ENCODE measurements at places on chromosomes 12 and 14.

GRCh38 chr14:73887694-73888459, 1.2 kb downstream of the ZNF410 start:
- no peak for DNase-seq

GRCh38 chr12:23049180-23049579, 424.2 kb downstream of the ETNK1 start:
- DNase-seq: no peak

GRCh38 chr14:54781961-54782750, 120.5 kb downstream of the GCH1 start:
- no peak for DNase-seq

- no peak for DNase-seq
These were observed 158.2 kb downstream of the CAND1 start for GRCh38 chr12:67427336-67427735.

DNA sequence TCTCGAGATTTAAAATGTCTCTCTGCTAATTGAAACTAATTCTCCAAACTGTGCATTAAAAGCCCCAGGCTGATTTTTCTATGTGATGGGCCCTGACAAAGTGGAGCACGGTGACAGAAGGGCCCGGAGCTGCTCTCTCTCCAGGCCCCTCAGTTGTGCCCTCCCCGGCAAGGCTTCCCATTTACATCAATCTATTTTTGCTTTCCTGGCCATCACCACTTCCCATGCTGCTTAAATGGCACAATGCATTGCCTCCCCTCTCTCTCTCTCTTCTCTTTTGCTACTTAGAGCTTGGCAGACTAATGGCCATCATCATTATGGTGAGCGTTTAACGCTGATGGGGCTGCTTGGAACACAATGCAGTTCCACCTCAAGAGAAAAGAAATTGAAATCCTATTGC, 270.7 kb upstream of the DIO3 start:
- no peak for DNase-seq

GRCh38 chr12:100170313-100170858, 27.7 kb upstream of the BLTP3B start:
- DNase-seq: no peak

- DNase-seq: no peak
These were observed 209.4 kb upstream of the PRICKLE1 start for GRCh38 chr12:42798811-42799438.

- no peak for DNase-seq
These were observed 385.3 kb downstream of the PDZRN4 start for GRCh38 chr12:41573445-41573844.

DNA sequence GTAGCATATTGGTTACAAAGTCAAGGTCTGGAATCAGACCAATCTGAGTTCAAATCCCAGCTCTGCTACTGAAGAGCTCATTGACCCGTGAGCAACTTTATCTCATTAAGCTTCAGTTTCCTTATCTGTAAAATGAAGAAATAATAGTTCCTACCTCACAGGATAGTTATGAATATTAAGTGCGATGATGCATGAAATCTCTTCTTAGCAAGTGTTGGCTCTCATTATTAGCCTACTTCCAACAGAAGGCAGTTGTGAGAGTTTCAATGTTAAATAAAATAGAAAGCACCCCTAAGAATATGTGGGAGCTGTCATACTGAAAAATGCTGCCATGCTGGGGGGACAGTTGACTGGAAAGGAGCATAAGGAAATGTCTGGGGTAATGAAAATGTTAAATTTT, 39.0 kb upstream of the ITPR2 start:
- no peak for DNase-seq

DNA sequence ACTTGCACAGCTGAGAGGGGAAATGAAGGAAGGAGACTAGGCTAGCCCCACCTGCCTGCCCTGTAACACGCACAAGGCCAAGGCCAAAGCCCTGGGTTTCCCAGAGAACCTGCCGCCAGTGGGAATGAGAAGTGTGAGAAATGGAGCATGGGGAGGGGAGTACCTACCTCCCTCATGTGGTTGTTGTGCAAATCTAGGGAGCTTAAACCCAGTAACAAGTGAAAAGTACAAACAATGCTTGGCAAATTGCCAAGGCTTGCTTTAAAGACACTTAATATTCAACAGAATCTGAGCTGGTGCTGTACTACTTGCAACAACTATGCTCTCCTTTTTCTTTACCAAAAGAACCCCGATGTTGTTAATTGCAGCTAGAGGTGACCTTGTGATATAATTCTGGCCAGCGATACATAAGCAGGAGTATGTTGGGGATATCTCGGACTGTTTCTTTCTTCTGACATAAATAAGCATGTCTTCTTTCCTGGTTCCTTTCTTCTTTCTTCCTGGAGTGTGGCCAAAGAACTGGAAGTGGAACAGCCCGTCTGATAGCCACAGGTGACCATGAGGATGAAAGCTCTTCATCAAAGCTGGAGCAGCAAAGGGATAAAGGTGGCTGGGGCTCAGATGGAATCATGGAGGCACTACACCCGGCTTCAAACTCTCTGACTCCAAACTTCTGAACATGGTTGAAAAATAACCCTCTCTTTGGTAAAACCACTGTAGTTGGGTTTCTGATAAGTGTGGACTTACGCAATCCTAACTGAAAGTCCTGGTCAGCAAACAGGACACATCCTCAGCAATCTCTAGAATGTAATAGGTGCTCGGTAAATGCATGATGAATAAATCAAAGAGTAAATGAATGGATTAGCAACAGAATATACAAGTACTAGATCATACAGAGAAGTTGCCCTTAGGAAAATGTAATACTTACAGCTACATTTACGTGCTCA, 207.9 kb downstream of the NUAK1 start:
- DNase-seq: no peak

DNA sequence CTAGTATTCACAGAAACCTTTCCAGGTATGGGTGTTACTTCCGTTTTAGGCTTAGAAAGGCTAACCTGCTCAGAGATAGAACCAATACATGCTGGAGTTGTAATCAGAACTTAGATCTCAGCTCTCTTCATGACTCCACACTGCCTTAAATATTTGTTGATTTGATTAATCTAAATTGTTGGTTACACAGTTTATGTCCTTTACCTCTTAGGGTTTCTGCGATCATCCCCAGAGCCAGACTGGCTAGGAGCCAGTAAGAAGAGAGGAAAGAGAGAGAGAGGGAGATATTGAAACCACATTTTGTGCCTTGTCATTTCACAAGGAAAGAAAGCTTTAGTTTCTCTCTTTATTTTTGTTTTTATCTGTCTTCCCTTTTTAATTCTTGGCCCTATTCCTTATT, 16.8 kb upstream of the MGP start:
- DNase-seq: no peak

GRCh38 chr12:561908-562593, 101.2 kb downstream of the NINJ2 start:
- no peak for DNase-seq

GRCh38 chr12:22481547-22482104, 62.7 kb downstream of the C2CD5 start:
- no peak for DNase-seq

DNA sequence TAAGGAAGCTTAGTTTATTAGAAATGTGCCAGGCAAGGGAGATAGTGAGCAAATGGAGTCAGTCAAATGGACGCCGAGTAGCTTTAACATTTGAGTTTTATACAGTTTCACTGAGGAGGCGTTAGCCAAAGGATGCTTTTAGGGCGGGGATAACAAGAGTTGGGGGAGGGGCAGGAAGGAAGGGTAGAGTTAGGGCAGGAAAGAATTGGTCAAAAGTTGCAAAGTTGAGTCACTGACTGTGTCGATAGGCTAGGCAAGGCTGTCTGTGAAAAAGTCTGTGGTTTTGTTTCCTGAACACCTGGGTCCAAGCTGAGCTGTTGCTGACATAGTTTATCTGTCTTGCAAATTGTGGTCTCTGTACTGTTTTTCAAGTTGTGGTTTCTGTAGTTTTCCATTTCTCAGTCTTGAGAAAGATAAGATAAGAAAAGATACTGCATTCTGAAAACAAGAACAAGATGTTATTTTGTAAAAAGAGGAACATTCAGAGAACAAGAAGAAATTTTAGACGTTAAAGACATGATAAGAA, 62.6 kb upstream of the RESF1 start:
- peak; percentile 82 for DNase-seq

DNA sequence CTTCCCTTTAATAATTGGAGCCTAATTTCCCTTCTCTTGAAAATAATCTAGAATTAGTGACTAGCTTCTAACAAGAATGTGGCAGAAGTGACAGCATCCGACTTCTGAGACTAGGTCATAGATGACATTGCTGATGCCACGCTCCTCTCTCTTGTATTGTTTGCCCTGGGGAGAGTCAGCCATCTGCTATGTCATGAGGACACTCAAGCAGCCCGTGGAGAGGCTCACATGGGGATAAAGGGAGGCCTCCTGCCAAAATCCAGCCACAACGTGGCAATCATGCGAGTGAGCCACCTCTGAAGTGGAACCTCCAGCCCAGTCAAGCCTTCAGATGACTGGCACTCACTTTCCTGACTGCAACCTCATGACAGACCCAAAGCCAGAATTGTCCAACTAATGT, 54.2 kb upstream of the LRRK2 start:
- no peak for DNase-seq

GRCh38 chr14:85115921-85116320, 414.0 kb upstream of the FLRT2 start:
- no peak for DNase-seq

Data from activated naive CD8-positive, alpha-beta T cell treated with anti-CD3 and anti-CD28 coated beads, Interleukin-2, amount 50 U/mL, for 16 hours (primary cell).